ENCODE measurements at places on chromosomes 1 and 21.
A peak's percentile ranks its signal among the peaks of the same experiment; 100 is the strongest.

- no peaks in the 10 kb centered on the region for H3K36me3 ChIP-seq
- no peaks in the 10 kb centered on the region for H3K4me1 ChIP-seq
- H3K4me3 ChIP-seq: no peak overlapping the region
- no peaks in the 10 kb centered on the region for H3K27me3 ChIP-seq
- H3K27ac ChIP-seq: no peak overlapping the region
These were observed 198.4 kb upstream of the ADGRL4 start for GRCh38 chr1:79204779-79205479.

GRCh38 chr1:55896210-55896609, 681.0 kb upstream of the USP24 start:
- no peak overlapping the region for H3K27ac ChIP-seq
- H3K36me3 ChIP-seq: no peaks in the 10 kb centered on the region
- DNase-seq: no peak
- H3K4me1 ChIP-seq: no peaks in the 10 kb centered on the region

- H3K36me3 ChIP-seq: no peaks in the 10 kb centered on the region
- no peaks in the 10 kb centered on the region for H3K27me3 ChIP-seq
- H3K4me1 ChIP-seq: peaks cover 22% of the 10 kb centered on the region
These were observed 4.0 kb downstream of the ARHGEF19 start for GRCh38 chr1:16208270-16208987.

DNA sequence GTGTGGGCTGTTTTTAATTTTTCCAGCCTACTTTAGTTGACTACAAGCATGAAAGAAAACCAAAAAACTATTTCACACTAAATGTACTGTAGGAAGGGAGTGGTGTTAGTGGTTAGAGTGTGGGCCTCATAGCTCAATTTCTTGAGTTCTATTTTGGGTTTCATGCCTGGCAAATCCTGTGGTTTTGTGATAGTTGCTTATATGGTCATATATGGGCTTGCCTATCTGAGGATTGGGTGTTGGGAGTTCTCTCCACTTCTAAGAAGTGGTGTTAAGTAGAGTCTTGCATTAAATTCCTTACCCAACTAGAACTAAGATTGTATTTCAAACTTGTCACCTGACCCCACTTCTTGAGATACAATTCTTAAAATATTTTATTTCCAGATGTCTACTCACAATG, 37.8 kb upstream of the COL11A1 start:
- no peaks in the 10 kb centered on the region for H3K4me1 ChIP-seq
- H3K27ac ChIP-seq: no peak overlapping the region
- DNase-seq: no peak
- no peak overlapping the region for H3K4me3 ChIP-seq
- H3K36me3 ChIP-seq: no peaks in the 10 kb centered on the region
- H3K27me3 ChIP-seq: no peaks in the 10 kb centered on the region

DNA sequence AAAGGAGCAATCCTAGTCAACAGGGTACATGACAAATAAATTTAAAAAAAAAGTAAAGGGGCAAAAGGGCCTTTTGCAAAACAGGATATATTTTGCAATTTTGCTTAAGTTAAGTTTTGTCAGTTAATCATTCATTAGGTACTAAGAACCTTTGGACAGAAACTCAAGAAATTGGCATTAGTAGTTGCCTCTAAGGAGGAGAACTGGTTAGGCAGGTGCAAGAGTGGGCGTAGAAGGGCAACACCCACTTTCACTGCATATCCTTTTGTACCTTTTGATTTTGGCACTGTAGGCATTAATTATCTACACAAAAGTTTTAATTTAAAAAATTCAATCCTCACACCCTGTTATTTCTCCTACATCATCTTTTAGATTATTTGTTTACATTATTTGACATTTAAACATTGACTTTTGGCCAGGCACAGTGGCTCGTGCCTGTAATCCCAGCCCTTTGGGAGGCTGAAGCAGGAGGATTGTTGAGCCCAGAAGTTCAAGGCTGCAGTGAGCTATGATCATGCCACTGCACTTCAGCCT, 4.3 kb downstream of the DDAH1 start:
- H3K27me3 ChIP-seq: no peaks in the 10 kb centered on the region
- no peaks in the 10 kb centered on the region for H3K36me3 ChIP-seq
- H3K4me1 ChIP-seq: peaks cover 11% of the 10 kb centered on the region
- DNase-seq: no peak
- no peak overlapping the region for H3K27ac ChIP-seq

GRCh38 chr1:23282957-23283356, 61.1 kb downstream of the HNRNPR start:
- peaks cover 3% of the 10 kb centered on the region for H3K4me1 ChIP-seq
- H3K27ac ChIP-seq: no peak overlapping the region
- H3K36me3 ChIP-seq: no peaks in the 10 kb centered on the region
- no peaks in the 10 kb centered on the region for H3K27me3 ChIP-seq

DNA sequence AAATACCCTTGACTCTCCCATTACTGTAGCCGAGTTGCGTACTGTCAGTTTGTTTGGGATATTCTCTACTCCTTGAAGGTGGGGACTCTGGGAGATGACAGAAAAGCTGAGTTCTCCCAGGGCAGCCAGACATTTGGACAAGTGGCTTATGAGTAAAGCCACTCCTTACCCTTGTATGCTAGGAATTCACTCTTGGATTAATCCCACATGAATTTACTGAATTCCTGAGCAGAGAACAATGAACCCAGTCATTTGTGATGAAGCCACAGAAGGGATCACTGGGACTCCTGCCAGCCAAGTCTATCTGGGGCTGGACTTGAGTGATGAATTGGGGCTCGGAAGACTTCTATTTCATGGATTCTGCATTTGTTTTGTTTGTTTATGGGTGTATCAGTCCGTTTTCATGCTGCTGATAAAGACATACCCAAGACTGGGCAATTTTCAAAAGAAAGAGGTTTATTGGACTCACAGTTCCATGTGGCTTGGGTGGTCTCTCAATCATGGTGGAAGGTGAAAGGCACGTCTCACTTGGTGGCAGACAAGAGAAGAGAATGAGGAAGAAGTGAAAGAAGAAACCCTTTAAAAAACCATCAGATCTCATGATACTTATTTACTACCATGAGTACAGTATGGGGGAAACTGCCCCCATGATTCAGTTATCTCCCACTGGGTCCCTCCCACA, 25.1 kb downstream of the C1orf116 start:
- no peak overlapping the region for H3K4me3 ChIP-seq
- H3K4me1 ChIP-seq: no peaks in the 10 kb centered on the region
- no peaks in the 10 kb centered on the region for H3K36me3 ChIP-seq
- DNase-seq: no peak
- H3K27me3 ChIP-seq: no peaks in the 10 kb centered on the region

DNA sequence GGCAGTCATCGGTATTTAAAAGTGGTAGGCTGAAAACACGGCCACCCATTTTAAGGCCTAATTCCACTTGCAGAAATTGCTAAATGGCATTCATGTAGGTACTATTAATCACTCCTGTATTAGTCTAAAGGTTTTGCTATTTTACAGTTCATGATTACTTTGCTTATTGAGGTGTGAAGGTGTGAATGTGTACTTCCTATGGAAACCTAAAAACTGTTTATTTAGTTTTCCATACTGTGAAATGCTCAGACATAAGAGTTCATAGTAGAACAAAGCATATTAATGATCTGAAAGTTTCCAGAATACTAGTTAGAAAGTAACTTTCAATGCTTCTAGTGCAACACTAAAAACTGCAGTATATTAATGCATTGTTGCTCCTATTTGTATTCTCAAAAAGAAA, 69.8 kb downstream of the ITGB3BP start:
- H3K4me3 ChIP-seq: no peak overlapping the region
- H3K36me3 ChIP-seq: no peaks in the 10 kb centered on the region
- DNase-seq: no peak
- H3K27ac ChIP-seq: no peak overlapping the region
- H3K27me3 ChIP-seq: no peaks in the 10 kb centered on the region

DNA sequence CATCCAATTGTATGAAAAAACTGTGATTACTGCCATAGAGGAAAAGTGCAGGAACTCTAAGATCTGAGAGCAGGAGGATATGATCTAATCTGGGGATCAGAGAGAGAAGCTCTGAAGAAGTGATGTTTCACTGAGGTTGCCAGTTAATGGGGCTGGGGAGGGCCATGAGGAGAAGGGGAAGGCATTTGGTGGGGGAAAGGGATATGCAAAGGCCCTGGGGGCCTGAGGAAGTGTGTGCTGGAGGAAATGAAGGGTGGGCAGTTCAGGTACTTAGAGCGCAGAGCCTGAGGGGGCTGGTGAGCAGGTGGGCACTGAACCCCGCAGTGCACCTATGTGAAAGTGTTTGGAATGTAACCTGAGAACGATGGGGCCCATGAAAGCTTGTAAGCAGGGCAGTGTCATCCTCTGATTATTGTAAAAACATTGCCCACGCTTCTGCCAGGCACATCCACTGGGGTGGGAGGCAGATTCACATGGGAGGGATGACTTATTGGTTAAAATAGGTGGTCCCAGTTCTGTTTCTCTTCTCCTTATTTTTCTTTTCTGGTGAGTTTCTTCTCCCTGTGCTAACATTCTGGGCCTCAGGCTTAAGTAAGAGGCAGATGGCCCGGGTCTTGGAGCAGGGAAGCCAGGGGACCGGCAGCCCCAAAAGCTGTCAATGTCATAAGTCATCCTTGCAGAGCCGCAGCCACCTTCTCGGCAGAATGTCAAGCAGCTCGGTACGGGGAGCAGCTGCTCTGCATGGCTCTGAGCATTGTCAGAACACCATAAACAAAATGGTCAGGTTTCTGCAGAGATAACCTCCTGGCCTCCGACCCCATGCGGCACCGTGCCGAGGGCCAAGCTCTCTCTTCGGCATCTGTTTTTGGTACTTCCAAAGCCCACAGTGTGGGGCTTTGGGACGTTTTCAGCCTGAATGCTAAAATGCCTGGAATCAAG, 492.0 kb upstream of the VAMP3 start:
- no peak overlapping the region for H3K27ac ChIP-seq
- no peak for DNase-seq
- H3K36me3 ChIP-seq: no peaks in the 10 kb centered on the region
- H3K27me3 ChIP-seq: no peaks in the 10 kb centered on the region
- no peaks in the 10 kb centered on the region for H3K4me1 ChIP-seq

DNA sequence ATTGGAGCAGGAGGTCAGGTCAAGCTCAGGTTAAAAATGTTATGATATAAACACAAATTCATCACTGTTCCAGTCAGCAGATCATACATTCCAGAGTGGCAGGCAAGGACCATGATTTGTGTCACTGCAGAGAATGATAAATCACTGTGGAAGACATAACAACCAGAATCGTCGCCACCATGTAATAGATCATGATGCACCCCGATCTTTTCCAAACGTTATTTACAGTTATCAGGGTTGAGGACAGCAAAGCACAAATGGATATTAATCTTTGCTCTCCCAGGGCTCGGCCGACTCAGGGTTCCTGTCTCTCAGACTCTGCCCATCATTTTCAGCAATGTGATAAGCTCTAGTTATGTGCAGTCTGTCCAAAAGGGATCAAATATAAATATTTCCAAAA, 122.7 kb downstream of the ZBTB18 start:
- no peak for DNase-seq
- H3K4me3 ChIP-seq: no peak overlapping the region
- peaks cover 3% of the 10 kb centered on the region for H3K4me1 ChIP-seq
- no peaks in the 10 kb centered on the region for H3K27me3 ChIP-seq

- no peaks in the 10 kb centered on the region for H3K27me3 ChIP-seq
- no peak overlapping the region for H3K4me3 ChIP-seq
- H3K4me1 ChIP-seq: peaks cover 2% of the 10 kb centered on the region
- DNase-seq: no peak
- no peaks in the 10 kb centered on the region for H3K36me3 ChIP-seq
These were observed 324.8 kb downstream of the DISC1 start for GRCh38 chr1:231951374-231951773.

- H3K27ac ChIP-seq: no peak overlapping the region
- H3K27me3 ChIP-seq: no peaks in the 10 kb centered on the region
- H3K36me3 ChIP-seq: no peaks in the 10 kb centered on the region
- H3K4me3 ChIP-seq: no peak overlapping the region
- H3K4me1 ChIP-seq: no peaks in the 10 kb centered on the region
- no peak for DNase-seq
These were observed 13.4 kb upstream of the IL24 start for GRCh38 chr1:206883876-206884275.

GRCh38 chr21:35257413-35257812, 208.3 kb upstream of the RUNX1 start:
- peaks cover 17% of the 10 kb centered on the region for H3K4me1 ChIP-seq
- H3K4me3 ChIP-seq: no peak overlapping the region
- H3K27ac ChIP-seq: peak overlapping the region; percentile 39
- H3K36me3 ChIP-seq: no peaks in the 10 kb centered on the region
- DNase-seq: peak; percentile 27

DNA sequence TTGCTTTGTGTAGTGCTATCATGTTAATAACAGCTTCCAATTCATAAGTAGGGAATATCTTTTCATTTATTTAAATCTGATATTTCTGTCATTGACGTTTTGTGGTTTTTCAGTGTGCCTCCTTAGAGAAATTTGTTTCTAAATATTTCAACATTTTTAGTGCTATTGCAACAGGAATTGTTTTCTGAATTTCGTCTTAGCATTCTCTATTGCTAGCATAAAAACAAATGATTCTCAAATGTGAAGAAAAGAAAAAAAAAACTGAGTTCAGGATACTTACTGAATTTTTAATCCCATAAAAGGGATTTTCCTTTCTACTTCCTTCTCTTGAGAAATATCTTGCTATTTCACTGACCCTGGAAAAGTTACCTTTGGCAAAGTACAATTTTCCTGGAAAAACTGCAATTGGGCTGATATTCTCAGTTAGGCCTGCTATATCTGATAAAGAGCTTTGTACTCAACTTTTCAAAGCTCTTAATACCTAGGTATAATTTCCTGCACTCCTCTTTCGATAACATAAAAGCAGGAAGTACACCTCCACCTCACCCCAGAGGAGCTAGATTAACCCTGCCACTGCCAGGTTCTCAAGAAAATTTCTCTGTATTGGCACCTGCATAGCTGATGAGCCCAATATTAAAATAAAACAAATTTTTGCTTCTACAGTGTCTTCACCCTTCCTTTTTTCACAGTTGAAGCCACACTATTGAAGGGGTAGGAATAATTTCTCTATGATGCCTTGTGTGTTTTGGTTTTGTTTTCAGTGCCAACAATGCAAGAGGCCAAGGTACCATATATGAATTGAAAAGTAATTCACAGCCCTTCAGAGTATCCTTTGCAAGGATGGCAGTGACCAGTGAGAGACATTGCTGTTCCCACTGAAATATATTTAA, 35.6 kb downstream of the PTPN14 start:
- peaks cover 19% of the 10 kb centered on the region for H3K4me1 ChIP-seq
- H3K27me3 ChIP-seq: no peaks in the 10 kb centered on the region
- H3K4me3 ChIP-seq: no peak overlapping the region

DNA sequence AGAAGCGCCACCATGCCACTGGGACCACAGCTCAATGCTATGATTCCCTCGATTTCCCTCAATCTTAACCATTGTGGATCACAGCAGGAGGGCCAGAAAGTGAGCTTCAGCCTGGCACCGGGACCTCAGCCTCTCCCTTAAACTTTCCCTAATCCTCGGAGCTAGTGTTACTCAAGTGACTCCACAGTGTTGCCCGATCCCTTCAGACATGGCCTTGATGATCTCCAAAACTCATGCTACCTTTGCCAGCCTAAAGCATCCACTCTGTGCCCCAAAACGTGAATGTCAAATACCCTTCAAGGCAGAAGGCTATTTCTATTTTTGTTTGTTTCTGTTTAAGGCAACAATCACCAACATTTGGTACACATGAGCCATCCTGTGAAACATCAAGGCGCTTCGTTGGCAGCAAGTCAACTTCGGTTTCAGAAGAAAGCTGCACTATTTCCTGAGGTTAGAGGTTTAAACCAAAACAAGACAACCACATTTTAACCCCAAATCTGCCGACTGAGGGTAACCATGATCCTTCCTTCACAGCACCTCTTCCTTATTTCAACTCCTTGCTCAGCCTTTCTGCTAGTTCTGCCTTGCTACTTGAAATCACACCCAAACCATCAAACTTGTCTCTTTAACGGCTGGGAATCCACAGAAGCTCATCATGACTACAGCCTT, 94.4 kb upstream of the KRTAP19-8 start:
- no peaks in the 10 kb centered on the region for H3K36me3 ChIP-seq
- H3K27ac ChIP-seq: no peak overlapping the region
- no peaks in the 10 kb centered on the region for H3K27me3 ChIP-seq
- no peak for DNase-seq
- no peak overlapping the region for H3K4me3 ChIP-seq
